ENCODE measurements at places on chromosomes 7 and 10. TPM values are rescaled to one million over a fixed set of nuclear protein-coding genes. Genes with fewer than 3 reads are reported as not detected.

Gene ELMO1
- total RNA-seq: 21.2 TPM

- DNase-seq: peak; percentile 89
Measured at GRCh38 chr10:102399217-102400021, 3.9 kb downstream of the NFKB2 start.

DNA sequence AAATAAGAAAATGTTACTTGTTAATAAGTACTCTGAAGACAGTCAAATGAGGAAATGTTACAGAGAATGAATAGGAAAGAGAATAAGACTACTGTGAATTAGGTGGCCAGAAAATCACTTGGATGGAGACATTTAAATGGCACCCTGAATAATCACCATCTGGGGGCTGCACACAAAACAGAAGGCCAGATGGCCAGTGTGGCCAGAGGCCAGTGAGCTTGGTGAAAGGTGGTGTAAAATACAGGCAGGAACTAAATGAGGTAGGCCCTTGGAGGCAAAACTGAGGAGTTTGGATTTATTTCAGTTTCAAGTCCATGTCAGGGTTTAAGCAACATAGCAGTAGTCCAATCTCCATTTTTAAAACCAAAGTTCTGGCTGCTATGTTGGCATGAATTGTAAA is 126.7 kb downstream of the TSPAN12 start:
- DNase-seq: no peak

DNA sequence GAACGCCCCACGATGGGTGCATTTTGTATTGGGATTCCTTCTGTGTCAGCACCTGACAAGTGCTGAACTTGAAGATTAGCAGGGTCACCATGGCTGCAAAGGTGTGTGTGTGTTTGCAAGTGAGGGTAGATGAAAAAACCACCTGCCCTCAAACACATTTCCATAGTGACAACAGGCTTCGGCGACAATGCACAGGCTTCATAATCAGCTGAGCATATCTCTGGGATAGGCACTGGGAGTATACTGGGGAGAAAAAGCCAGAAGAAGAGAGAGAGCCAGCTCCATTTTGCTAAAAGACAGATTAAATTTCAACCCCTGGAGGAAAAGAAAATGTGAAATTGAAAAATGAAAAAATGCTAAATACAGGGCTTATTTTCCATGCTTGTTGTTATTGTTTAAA is 656.1 kb downstream of the INHBA start:
- DNase-seq: no peak

Data from left lobe of liver (tissue), 2 donors.